ENCODE measurements at places on chromosomes 13 and 19. TPM values are rescaled to one million over a fixed set of nuclear protein-coding genes. Genes with fewer than 3 reads are reported as not detected.

DNA sequence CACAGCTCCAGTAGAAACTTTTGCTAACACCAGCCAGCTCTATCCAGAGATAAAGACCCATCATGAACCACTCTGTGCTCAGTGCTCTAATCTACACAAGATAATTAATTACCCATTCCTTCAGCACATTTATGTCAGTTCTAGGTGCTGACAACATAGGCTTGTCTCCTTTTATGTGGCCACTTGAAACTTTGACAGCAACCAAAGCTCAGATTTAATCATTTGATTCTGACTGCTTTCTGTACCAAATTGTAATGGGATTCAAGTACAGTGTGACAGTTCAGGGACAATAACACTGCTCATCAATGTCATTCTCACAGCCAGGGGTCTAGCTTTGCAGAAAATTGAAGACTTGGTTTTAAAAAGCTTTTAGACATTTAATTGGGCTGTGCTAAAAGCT lies 266.6 kb downstream of the KCTD12 start:
- no peak for DNase-seq

DNA sequence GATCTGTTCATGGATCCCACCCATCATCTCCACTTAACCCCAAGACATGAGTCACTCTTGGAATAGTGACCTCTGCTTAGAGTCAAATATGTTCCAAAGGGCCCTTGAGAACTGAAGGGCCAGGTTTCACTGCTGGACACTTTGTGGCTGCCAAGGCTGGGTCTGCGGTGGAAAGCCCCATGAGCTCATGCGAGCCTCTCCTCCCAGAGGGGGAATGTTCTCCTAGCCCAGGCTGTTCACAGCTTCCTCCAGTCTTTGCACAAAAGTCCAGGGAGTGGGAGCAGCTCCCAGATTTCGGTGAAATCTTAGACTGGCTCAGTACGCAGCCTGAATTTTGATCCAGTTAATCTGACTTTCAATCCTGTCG lies 732 bp upstream of the DCLK1 start:
- peak; percentile 50 for DNase-seq

DNA sequence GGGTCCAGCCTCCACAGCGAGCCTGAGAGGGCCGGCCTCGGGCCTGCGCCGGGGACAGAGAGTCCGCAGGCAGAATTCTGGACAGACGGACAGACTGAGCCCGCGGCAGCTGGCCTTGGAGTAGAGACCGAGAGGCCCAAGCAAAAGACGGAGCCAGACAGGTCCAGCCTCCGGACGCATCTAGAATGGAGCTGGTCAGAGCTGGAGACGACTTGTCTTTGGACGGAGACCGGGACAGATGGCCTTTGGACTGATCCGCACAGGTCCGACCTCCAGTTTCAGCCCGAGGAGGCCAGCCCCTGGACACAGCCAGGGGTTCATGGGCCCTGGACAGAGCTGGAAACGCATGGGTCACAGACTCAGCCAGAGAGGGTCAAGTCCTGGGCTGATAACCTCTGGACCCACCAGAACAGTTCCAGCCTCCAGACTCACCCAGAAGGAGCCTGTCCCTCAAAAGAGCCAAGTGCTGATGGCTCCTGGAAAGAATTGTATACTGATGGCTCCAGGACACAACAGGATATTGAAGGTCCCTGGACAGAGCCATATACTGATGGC lies 490 bp downstream of the ITPKC start:
- no peak for DNase-seq

GRCh38 chr13:44147233-44147632 lies 226.4 kb upstream of the SERP2 start:
- no peak for DNase-seq

The PRR36 gene
- 1.3 TPM for total RNA-seq
